Muscle of back (tissue), 13 donors: ENCODE measurements at places on chromosomes 12 and 14. TPM values are rescaled to one million over a fixed set of nuclear protein-coding genes. Genes with fewer than 3 reads are reported as not detected.

Gene PSMC1
- 94.5 TPM for polyA plus RNA-seq

Gene TRAFD1
- polyA plus RNA-seq, result 25.2 TPM

Gene C3AR1
- polyA plus RNA-seq, result 5.8 TPM

Gene ABCD2
- polyA plus RNA-seq, result 0.11 TPM

DNA sequence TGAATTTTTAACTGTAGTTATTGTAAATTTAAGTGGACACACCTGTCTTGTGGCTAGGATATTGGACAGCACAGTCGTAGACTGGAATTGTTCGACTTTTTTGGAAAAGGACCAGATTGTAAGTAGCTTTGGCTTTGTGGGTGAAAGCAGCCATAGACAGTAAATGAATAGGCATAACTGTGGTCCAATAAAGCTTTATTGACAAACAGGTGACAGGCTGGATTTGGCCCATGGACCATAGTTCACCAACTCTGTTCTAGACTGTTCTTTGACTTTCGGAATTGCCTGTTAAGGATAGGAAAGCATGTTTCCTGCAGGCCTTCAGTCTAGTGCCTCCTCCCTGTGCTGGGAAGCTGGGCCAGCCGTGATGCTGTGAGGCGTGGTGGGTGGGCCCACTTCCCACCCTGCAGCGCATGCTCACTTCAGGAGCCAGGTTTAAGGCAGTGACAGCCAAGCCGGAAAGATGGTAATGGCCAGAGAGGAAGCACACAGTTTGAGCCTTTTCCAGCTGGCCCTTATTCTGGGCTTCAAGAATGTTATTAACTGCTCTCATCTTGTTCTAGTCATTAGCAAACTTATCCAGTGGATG is 51.8 kb downstream of the PPP2R5C start:
- DNase-seq, result peak; percentile 45

DNA sequence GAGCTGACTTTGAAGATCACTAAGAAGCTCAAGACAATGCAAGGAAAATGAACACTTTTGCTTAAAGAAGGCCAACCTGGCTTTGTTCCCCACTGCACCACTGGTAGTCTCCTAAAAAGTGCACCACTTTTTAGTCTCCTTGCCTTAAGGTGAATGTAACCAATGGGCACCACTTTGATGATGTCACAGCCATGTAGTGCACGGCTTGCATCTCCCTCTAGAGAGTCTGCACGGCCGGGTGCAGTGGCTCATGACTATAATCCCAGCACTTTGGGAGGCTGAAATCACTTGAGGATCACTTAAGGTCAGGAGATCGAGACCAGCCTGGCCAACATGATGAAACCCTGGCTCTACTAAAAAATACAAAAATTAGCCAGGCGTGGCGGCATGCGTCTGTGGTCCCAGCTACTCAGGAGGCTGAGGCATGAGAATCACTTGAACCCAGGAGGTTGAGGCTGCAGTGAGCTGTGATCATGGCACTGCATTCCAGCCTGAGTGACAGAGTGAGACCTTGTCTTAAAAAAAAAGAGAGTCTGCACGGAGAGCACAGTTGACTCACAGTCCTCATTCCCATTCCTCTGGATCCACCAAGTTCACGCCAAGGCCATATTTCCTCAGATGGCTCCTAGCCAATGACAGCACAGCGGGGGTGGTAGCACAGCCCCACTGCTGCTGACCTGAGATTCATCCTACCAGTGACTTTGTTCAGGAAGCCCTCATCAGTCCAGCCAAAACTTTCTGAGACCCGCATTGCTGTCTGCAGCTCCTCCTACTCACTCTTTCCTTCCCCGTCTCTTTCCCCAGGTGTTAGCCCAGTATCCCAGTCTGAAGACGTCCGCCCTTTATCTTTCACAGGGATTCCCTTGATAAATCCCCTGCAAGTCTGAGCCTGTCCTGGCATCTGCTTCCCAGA is 16.5 kb upstream of the IFT81 start:
- no peak for DNase-seq

DNA sequence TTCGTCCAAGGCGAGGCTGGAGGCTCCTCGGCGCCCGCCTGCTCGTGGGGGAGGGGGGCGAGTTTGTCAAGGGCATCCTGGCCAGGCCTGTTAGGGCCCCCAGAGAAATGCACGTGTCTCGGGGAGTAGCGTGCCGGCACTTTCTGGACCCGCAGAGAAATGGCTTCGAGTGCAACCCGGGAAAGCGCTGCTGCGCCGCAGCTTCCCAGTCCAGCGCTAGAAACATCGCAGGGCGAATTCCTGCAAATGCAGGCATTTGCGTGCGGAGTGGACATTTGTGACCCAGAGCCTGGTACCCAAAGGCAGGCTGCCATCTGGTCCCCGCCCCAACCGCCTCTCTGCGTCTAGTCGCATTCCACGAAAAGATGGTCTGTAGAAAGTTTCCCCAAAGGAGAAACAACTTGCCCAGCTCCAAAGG is 756 bp downstream of the LGR5 start:
- no peak for DNase-seq

- DNase-seq, result peak; percentile 49
These were observed 251.5 kb downstream of the FOXN3 start for GRCh38 chr14:89165189-89166181.
